ENCODE measurements at places on chromosomes 1 and 21. TPM values are rescaled to one million over a fixed set of nuclear protein-coding genes. Genes with fewer than 3 reads are reported as not detected.

The PCSK9 gene
- total RNA-seq = 0.70 TPM

The CELA2A gene
- total RNA-seq = not detected

The C1orf21 gene
- 27.1 TPM for total RNA-seq

The SLC1A7 gene
- total RNA-seq = not detected

The GBP6 gene
- total RNA-seq = not detected

The HSPA6 gene
- total RNA-seq = 0.17 TPM

The DR1 gene
- total RNA-seq = 24.2 TPM

The ITLN2 gene
- not detected for total RNA-seq

The CRYAA gene
- total RNA-seq = not detected

The CTSE gene
- not detected for total RNA-seq

The USH2A gene
- total RNA-seq = not detected

The IL12RB2 gene
- total RNA-seq = not detected

The AKNAD1 gene
- not detected for total RNA-seq

The KIAA1614 gene
- total RNA-seq = 6.1 TPM

The KIF26B gene
- total RNA-seq = 1.0 TPM

DNA sequence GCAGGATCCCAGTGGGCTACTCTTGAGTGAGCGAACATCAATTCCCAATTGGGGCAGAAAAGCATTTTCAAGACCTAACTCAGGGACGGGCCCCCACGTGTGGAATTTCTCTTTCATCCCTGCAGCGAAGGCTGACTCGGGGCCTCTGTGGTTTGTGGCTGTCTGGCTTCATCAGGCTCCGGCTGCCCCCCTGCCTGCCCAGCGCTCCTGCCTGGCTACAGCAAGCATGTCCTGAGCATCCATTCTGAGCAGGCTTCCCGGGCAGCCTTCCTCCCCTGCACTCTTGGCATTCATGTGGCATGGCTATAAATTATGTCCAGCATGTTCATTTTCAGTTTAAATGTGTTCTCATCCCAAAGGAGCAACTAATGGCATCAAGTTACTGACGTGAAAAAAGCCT, 588.1 kb downstream of the KIF26B start:
- DNase-seq = no peak

- DNase-seq = no peak
These were observed 19.2 kb upstream of the PRKAA2 start for GRCh38 chr1:56625819-56626440.

- DNase-seq = peak; percentile 30
These were observed 51.9 kb upstream of the SYNC start for GRCh38 chr1:32754317-32755097.

DNA sequence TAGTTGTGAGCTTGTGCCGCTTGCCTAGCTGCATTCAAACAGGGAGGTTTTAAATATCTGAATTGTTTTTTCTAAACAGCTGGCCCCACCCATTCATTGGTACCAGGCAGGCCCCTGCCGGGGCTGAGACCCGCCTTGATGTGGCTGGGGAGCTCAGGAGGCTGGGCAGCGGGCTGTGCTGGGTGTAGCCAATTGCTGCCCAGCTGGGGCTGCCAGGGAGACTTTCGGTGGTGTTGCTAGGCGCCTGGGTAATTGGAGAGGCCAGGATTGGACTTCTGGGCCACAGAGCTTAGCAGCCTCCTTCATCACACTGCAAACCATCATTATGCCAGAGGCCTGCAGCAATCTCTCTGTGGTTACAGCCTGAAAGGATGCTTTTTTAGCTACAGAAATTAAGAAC, 12.2 kb downstream of the RHBDL2 start:
- no peak for DNase-seq

GRCh38 chr1:201983380-201983805, 945 bp downstream of the RNPEP start:
- peak; percentile 46 for DNase-seq

- DNase-seq = no peak
These were observed 579.0 kb upstream of the ADAMTS5 start for GRCh38 chr21:27545754-27546349.

DNA sequence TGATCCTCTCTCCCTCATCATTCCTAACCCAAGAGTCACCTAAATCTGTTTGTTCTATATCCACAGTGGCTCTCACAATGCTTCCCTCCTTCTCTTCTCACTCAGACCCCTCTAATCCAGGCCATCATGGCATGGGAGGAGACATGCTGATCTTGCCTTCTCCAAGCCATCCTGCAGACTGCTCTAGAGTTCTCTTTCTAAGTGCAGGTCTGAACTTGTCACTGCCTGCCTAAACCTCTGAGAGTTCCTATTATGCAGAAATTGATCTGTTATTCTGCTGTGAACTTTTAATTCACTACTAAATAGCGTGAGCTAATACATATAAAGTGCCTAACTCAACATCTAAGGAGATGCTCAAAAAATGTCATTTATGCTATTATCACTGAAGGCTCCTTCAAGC, 26.8 kb downstream of the LAMC2 start:
- DNase-seq = no peak

DNA sequence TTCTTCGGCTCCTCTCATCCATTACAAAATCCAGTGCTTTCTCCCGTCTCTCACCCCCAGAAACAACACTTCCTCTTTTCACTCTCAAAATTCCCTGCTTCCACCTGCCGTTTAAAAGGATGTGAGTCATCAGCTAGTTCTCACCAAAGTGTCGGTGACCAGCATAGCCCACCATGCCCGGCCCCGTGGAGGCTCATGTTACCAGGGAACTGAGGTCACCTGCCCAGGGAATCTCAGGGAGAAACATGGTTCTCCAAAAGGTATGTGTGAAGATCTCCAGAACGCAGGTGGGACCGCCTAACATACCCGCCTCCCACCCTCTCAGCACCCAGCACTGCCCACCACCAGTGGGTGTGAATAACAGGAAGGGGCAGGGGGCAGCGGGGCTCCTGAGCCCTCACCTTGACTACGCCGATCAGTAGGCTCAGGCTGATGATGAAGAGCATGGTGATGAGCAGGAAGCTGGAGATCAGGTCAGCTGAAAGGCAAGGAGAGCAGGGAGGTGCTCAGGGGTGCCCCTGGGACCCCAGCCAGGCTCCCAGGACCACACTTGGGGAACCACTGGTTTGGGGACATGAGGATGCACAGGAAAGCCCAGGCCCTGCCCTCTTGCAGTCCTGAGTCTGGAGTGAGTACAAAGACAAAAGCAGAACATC, 16.2 kb downstream of the LAPTM5 start:
- DNase-seq = peak; percentile 43

GRCh38 chr1:207115269-207115668, 11.2 kb downstream of the C4BPA start:
- no peak for DNase-seq

GRCh38 chr21:45151445-45152160, 77.2 kb downstream of the ADARB1 start:
- DNase-seq = no peak

- peak; percentile 80 for DNase-seq
These were observed 18.2 kb downstream of the PHLDA3 start for GRCh38 chr1:201450721-201451291.

DNA sequence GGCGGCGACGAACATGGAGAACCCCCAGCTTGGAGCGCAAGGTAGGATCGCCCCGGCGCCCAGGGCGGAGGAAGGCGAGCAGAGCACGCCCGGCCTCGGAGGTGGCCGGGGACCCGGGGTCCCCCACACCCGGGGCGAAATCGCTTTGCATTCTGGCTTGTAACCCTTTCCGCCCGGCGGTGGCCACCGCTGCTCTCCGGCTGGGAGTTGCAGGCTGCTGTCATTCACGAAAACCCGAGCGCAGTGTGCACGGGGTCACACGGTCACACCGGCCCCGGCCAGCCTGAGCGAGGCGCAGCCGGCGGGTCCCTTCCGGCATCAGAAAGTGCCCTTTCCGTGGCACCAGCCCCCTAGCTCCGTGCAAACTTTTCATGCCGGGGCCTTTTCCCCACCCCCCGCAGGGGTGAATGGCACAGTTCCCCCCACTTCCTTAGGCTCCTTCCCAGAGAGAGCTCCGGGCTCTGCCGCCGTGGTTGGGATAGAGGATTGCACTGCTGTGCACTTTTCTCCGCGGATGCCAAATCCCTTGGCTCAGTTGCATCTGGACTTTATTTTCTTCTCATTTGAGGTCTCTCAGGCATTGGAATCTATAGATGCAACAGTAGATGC, 802 bp downstream of the KAZN start:
- DNase-seq = no peak

DNA sequence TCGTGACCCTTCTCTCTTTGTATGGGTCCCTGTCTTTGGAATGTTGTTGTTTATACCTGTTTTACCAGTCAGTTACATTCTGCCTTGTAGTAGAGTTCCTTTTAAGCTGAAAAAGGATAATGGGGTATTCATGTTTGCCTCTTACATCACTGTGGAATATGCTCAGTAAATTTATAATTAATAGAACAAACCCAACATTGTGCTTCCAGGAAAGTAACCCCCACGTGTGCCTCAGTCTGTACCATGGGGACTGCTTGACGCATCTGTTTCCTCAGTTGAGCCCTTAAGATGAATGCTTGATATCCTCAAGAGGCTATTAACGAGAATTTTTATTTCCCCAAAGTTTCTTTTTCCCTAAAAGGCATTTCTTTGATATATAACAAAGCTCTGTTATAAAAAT, 73.4 kb downstream of the ST6GALNAC3 start:
- no peak for DNase-seq

- no peak for DNase-seq
These were observed 6.3 kb downstream of the SLC2A7 start for GRCh38 chr1:9019896-9020295.

DNA sequence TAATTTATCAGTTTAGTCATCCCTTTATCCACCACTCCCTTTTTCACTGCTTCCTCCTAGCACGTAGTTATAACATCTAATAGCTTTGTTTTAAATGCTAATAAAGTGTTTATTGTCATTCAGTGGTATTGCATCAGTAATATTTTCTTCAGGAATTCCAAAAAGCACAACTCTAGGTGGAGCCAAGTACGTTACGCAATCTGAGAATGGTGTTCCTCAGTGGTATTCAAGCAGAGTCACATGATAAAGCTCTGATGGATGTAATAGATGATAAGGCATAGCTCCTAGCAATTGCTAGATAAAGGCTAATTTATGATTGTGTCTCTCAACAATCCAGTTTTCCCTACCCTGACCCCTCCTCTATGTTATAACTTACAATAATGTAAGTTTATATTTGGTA, 494.6 kb upstream of the ADGRL4 start:
- DNase-seq = no peak

- no peak for DNase-seq
These were observed 43.5 kb upstream of the BCL9 start for GRCh38 chr1:147497826-147498225.

- no peak for DNase-seq
These were observed 1.4 kb downstream of the CFAP45 start for GRCh38 chr1:159898527-159898926.

GRCh38 chr1:1161683-1162079, 12.0 kb upstream of the TTLL10 start:
- DNase-seq = no peak

DNA sequence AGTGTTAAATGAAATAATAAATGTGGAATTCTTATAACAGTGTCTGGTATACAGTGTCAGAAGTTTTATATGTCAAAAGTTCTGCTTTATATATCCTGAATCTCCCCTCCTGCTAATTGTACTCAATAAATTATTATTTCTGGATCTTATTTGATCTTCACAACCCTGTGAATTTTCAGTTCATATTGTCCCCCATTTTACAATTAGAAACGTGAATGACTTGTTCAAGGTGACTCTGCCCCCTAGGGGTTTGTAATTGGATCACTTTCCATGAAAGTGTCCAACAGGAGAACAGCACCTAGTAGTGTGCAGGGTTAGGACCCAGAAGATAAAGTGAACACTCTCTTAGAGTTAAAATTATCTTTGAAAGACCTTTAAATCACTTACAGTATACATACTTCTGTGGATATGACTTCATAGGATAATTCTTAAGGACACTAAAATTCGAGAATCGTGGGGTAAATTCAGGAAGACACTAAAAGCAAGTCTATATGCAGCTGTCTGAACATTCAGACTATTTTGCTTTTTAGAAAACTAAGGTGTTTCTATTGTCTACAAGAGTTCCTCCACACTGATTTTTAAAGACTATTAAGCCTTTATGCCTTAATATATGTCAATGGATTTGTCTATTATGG, 4.5 kb upstream of the DDR2 start:
- DNase-seq = peak; percentile 62

DNA sequence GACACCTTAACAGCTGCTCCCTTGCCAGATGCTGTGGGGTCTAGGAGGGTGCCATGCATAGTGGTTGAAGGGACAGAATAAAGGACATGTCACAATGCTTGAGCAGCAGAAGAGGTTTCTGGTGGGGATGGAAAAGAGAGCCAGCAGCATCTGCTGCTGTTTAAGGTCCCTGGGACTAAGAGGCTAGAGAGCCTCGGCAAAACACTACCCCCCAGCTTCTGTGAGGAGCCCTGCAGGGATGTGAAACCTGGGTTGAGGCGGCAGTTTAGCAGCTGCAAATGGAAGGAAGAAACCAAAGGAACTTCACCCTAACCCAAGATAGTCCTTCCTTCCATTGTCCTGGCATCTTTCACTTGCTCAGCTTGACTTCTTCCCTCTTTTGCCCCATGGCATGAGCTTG, 39.4 kb downstream of the PLXNA2 start:
- DNase-seq = peak; percentile 42

- no peak for DNase-seq
These were observed 46.0 kb upstream of the IL12RB2 start for GRCh38 chr1:67261680-67262079.

DNA sequence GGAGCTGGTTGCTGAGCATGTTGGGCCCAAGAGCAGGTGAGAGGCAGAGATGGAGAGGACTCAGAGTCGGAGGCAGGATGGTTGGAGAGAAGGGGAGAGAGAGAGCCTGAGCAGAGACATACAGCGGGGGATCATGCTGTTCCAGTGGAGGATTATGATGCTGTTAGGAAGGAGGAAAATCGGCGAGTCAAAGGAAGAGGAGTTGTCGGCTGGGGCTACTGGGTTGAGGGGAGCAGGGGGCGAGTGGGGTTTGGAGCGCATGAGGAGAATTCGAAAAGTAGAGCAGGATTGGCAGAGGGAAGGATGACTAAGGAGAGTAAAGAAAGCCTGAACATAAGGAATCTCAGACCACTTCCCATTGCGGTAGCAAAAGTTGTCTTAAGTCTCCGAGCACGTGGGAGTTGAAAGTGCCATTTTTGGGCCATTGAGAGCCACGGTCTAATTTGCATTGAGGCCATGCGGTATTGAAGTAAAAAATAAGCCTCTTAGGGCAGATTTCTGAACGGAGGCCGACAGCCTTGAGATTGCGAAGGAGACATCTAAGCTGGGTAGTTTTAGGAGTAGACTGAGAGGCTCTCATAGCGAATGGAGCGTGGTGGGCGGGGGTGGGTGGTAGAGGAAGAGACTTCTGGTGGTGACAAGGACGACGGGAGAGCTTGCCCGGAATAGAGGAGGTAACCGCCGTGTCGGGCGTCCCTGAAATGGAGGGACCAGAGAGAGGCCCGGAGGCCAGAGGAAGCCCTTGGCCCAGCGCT, 140.4 kb upstream of the ETV3 start:
- DNase-seq = no peak

- DNase-seq = peak; percentile 47
These were observed at the start of gene WNT4 for GRCh38 chr1:22143065-22144033. TSS of gene WNT4 (minus strand) at chr1:22143097. CDS start at chr1:22142922, 175 bp downstream.

- no peak for DNase-seq
These were observed 69.1 kb downstream of the WARS2 start for GRCh38 chr1:119071321-119071720.
